RPMI8226 (cell line): ENCODE measurements at places on chromosomes 16 and 17.

DNA sequence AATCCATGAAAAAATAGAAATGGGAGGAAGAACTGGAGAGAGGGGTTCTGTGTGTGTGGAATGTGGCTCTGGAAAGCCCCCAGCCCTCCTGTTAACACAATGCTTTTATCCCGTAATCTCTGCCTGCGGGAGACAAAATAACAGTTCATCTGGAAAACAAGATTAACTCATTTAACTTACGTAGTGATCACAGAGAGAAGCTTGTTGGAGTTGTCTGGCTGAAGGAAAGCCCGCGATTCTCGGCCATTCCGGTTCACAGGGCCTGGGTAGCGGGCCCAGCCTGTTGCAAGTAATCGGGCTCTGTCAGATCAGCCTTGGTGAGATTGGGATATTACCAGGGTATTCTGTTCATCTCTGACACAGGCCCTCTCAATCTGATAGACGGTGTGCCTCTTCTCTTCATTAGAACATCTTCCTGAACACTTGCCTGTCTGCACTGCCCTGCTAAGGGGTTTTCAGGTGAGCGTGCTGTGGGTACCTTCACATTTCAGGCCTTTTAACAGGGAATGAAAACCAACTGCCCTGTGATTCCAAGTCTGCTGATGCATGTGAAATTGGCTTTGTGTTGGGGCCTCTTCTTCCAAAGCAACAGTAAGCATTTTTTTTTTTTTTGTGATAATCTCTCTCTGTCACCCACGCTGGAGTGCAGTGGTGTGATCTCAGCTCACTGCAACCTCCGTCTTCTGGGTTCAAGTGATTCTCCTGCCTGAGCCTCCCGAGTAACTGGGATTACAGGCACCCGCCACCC, 609.9 kb downstream of the WWOX start:
- DNase-seq, result peak; percentile 10

- peak; percentile 82 for DNase-seq
Observed at GRCh38 chr17:64117981-64118979, 11.7 kb downstream of the ERN1 start.

DNA sequence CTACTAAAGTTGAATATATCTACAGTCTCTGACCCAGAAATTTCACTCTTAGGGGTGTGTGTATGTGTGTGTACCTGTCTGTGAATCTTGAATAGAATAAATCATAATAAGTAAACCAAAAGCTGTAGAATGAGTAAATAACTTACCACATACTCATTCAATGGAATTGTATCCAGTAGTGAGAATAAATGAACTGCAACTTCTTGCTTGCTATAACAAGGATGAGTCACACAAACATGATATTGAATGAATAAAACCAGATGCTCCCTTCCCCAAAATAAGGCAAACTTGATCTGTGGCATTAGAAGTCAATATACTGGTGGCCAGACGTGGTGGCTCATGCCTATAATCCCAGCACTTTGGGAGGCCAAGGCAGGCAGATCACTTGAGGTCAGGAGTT, 259.8 kb upstream of the MON1B start:
- no peak for DNase-seq

DNA sequence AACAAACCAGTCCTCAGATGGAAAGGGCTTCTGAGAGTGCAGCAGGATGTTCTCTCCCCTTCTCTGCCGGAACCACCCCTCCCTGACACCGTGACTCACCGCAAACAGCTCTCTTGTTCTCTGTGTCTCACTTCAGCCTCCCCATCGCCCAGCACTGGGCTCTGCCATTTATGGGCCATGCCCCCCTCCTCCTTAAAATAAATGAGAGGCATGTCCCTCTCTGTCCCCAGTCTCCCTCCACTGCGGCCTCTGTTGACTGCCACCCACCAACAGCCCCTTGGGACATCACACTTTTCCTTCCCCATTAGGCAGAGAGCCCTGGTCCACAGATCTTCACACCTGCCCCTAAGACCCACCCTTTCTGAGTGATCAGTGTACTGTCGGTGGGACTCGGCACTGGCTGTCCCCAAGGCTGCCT, 6.3 kb downstream of the CCDC102A start:
- no peak for DNase-seq

- DNase-seq, result no peak
Observed at GRCh38 chr17:1870592-1870991, 40.8 kb downstream of the RPA1 start.

DNA sequence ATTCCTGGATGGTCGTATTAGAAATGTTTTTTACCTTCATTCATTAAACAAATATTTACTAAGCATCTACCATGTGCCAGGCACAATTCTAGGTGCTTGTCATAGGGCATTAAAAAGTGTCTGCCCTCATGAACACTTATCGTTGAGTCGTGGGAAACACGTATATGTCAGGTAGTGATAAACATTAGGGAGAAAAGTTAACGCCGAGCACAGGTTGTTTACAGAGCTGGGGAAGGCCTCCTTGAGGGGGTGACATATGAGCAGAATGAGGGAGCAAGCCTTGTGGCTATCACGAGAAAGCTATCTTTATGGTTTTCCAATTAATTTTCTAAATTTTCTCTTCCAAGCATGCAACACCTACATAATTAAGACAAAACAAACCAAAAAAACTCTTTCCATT, 985 bp upstream of the ZNF213 start:
- no peak for DNase-seq

- no peak for DNase-seq
Observed at GRCh38 chr16:24668481-24669061, 60.9 kb upstream of the TNRC6A start.

GRCh38 chr16:20803192-20803560, 3.1 kb downstream of the ERI2 start:
- no peak for DNase-seq

DNA sequence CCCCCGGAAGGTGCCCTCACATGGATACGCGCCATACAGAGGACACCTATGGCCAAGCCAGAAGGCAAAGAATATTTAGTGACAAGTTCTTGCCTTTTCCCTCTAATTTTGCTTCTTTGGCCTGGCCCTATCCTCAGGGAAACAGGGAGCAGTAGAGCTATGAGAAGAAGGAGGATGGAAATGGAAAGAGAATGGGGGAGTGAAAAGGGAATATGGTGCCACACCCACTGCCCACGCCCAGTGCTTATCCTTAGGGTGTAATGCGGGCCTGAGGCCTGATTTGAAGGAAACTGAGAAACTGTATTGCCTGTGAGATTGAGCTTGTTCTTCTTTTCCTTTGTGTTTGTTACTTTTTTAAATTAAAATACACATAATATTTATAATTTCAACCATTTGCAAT, 255.1 kb downstream of the HS3ST3A1 start:
- DNase-seq, result no peak
